ENCODE measurements at places on chromosomes 6 and 20. TPM values are rescaled to one million over a fixed set of nuclear protein-coding genes. Genes with fewer than 3 reads are reported as not detected.

Gene SMLR1
- total RNA-seq, result not detected

Gene OPRL1
- total RNA-seq, result 1.5 TPM

- DNase-seq, result no peak
- H3K36me3 ChIP-seq, result no peaks in the 10 kb centered on the region
- no peak overlapping the region for H3K27ac ChIP-seq
- H3K4me1 ChIP-seq, result no peaks in the 10 kb centered on the region
These were observed 110.0 kb downstream of the PHACTR1 start for GRCh38 chr6:12826584-12826983.

DNA sequence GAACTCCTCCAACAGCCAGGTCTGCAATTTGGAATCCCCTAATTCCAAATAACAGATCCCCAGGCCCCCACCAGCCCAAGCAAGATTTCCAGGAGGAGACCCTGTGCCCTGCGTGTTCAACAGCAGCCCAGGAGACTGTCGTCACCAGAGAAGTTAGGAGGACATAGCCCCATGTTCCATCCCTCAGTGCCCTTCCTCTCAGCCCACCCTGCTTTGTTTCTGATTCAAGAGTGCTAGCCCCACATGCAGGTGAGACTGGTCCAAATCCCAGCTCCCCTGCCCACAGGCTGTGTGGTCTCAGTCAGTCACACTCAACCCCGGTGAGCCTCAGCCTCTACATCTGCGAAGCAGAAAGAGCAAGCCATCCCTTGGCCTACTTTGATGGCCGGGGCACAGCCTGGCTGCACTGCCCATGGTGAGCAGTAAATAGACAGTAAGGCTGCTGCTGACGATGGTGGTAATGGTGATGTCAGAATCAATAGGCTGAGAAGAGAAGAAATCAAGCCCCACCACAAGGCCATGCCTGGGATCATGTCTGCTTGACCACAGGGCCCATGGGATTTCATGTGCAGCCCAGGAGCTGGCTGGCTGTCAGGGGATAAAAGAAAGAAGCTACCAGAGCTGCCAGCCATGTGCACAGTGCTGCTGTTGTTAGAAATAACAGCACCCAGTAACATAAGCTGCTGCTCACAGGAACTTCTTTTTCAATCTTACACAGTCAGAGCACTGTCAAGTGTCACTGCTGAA, 51.5 kb upstream of the NXT1 start:
- DNase-seq, result no peak
- H3K27me3 ChIP-seq, result no peaks in the 10 kb centered on the region
- no peaks in the 10 kb centered on the region for H3K4me1 ChIP-seq
- H3K27ac ChIP-seq, result no peak overlapping the region

GRCh38 chr20:62255976-62256375, 17.7 kb downstream of the OSBPL2 start:
- H3K36me3 ChIP-seq, result no peaks in the 10 kb centered on the region
- H3K27ac ChIP-seq, result no peak overlapping the region
- H3K27me3 ChIP-seq, result no peaks in the 10 kb centered on the region
- H3K4me3 ChIP-seq, result no peak overlapping the region

GRCh38 chr6:169530752-169531123, 171.1 kb downstream of the WDR27 start:
- peak overlapping the region; percentile 50 for H3K27ac ChIP-seq
- H3K36me3 ChIP-seq, result no peaks in the 10 kb centered on the region
- no peak overlapping the region for H3K4me3 ChIP-seq
- no peaks in the 10 kb centered on the region for H3K27me3 ChIP-seq
- H3K4me1 ChIP-seq, result peaks cover 22% of the 10 kb centered on the region

DNA sequence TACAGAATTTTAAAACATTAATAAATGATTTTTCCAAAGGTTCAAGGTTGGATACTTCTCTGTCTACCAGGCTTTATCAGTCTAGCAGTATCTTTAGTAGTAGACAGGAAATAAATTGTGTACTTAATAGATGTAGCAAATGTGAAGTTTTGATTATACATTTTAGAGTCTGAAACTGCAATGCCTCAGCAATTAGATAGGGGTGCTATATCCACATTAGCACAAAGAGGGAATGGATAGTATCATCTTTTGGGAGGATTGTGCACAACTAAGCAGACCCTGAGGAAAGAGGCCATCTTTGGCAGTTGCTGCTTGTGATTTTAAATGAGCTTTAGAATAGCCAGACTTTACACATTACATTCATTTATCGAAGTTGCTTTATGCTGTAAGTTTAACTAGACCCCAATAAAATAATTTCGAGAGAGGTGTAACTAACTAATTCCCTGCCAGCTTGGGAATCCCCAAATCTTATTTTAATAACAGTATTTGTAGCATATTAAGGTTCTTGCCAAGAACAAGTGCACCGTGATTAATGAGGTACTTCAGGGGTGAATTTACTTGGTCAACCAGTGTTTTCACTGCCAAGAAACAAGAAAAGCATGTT, 2.8 kb downstream of the KCNQ5 start:
- no peak for DNase-seq
- no peaks in the 10 kb centered on the region for H3K36me3 ChIP-seq
- no peak overlapping the region for H3K4me3 ChIP-seq
- no peaks in the 10 kb centered on the region for H3K27me3 ChIP-seq
